ENCODE measurements at places on chromosomes 7 and 10.

DNA sequence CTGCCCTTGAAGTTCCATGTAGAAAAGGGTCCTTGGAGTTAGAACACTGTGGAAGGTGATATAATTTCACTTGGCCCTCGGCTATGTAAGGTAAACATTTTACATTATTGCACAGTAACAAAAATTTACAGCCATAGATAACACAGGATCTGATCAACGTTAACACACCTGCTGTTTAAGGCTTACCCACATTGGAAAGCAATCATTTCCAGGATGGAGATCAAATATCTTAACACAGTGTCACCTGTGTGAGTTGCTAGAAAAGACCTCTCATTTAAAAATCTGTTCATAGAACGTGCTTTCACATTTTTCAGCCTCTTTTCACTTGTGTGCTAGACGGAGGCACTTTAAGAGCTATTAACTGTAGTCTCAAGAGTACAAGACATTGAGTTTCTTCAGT is 1.9 kb downstream of the TMEM229A start:
- no peak for DNase-seq

- no peak for DNase-seq
Measured at GRCh38 chr7:41007351-41007751, 695.5 kb downstream of the INHBA start.

DNA sequence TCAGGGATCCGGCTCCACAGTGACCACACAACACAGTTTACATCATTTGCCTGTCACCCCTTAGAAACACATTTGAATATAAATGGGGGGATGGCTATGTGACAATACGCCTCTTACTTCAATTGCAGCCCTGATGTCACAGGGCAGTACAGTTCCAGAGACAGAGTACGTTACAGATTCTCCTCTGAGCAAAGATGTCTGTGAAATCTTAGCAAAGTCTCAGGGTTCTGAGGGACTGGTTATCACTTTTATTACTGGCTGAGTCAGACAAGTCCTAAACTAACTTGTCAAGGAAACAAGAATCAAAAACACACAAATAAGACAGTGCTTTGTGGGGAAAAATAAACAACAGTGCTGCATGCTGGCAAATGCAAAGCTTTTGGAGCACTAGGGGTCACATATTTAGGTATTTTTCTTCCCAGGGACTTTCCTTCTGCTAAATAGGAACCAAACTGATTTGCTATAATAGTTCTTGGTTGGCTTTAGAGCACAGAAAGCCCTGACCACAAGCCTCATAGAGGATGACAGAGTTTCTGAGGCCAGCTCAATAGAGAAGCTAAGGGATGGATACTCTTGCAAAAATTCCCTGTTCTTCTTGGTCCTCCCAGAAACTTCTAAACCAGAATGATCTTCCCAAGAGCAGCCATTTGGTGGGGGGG is 501.6 kb downstream of the GRID1 start:
- DNase-seq, result no peak

GRCh38 chr7:46072722-46073121 is 151.7 kb upstream of the IGFBP3 start:
- no peak for DNase-seq

All from stimulated activated CD8-positive, alpha-beta memory T cell treated with anti-CD3 and anti-CD28 coated beads, Interleukin-7, amount 100 ng/mL, for 1 hour (primary cell).